ENCODE measurements at places on chromosomes 16 and 17.

DNA sequence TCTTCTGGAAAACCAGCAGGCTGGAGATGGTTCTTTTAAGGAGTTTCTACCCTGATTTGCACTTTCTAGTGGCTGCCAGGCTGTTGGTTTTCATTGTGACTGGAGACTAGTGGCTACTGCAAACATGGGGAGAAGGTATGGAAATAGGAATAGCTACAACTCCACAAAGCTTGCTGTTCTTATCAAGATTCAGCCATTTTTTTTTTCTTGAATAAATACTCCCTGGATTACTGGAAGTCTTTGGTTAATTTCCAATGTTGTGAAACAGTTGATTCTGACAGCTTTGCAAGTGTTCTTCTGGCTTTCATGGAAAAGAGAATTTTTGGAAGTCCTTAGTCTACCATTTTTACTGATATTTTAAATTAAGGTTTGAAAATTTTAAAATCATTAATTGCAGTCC lies 277.7 kb downstream of the HS3ST3A1 start:
- DNase-seq = no peak

- no peak for DNase-seq
Observed at GRCh38 chr17:80474961-80475909, 1.2 kb downstream of the NPTX1 start.

- DNase-seq = no peak
Observed at GRCh38 chr17:40470932-40471828, 27.9 kb downstream of the IGFBP4 start.

- DNase-seq = no peak
Observed at GRCh38 chr17:11302401-11303186, 61.6 kb downstream of the SHISA6 start.

- no peak for DNase-seq
Observed at GRCh38 chr17:37546302-37546701, 56.6 kb downstream of the DUSP14 start.

GRCh38 chr16:23929856-23930255 lies 94.1 kb downstream of the PRKCB start:
- no peak for DNase-seq

GRCh38 chr17:61794792-61795191 lies 68.5 kb downstream of the BRIP1 start:
- DNase-seq = no peak

GRCh38 chr16:29962344-29962994 lies 590 bp downstream of the TMEM219 start:
- no peak for DNase-seq

DNA sequence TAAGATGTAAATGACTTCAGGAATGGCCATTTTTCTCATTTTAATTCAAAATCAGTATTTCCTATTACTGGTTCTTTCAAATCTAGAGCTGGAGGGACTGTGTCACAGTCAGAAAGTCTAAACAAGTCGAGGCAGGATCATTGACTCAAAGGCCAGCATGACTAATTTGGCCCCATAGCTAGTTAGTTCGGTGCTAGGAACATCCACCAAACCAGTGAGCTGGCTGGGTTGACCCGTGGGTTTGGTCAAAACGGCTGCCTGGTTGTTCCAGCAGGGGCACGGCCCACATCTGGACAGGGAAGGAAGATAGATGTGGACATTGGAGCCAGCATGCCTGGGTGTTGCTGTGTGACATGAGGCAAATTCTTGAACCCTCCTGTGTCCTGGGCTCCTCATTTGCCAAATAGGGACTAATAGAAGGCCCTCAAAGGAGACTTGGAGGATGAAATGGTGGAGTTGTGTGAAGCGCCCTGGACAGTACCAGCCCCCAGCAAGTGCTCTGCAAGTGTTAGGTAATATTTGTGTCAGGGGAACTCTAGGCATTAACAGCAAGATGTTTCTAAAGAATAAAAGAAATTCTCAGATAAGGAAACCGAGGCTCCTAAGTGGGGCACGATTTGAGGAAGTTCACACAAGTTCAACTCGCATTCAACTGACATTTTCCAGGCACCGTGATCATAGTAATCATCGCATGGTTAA lies 46.2 kb downstream of the MEOX1 start:
- DNase-seq = no peak

- peak; percentile 43 for DNase-seq
Observed at GRCh38 chr17:60169921-60170817, 20.4 kb downstream of the CA4 start.

DNA sequence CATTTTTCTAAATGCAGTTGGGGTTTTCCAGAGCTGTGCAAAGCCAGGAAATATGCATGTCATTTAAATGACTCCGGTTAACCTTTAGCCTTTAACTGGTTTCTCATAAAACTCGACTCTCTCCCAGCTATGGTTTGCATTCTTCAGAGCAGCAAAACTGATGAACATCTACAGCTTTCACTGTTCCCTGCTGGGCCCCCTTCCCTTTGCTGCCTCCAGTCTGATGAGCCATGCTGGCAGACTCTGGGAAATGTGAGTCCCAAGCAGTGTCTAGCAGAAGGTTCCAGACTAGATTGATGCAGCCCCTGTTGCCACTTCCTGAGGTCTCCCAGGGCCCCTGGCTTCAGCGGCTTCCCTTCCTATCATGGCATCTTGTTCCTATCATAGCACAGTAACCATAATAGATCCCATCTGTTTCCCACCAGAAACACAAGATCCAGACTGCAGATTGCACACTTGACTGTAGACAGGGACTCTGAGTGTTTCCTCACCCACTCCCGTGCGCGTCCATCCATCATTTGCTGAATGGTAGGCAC lies 135.4 kb downstream of the CLEC16A start:
- DNase-seq = no peak

- DNase-seq = no peak
Observed at GRCh38 chr16:83925095-83925905, 26.4 kb downstream of the MLYCD start.

DNA sequence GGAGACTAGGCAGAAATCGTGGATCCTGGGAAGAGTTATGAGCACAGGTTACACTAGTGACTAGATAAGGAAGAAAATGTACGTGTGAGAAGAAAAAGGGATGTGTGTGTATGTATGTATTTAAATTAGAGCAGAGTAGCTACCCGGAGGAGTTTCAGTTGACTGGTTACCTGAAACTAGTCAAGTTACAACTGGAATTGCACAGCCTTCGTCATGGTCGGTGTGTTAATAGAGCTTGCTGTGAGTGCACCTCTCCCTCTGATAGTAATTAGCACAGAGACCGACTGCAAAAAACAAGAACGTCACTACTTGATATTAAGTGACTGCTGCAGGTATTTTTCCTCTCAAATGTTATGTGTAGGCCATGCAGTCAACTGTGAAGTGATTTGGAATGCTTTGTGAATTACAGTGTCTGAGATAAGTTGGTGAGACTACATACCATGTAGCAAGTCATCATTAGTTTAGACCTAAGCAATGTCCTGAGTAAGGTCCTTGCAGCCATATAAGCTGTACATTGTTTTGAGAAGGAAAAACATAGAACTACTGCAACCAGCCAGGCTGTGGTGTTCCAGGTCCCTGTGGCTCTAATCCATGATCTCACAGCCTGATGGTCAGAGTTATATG lies 95.7 kb downstream of the WNT3 start:
- DNase-seq = no peak

GRCh38 chr16:30951750-30952149 lies 2.9 kb downstream of the ORAI3 start:
- DNase-seq = no peak

- no peak for DNase-seq
Observed at GRCh38 chr16:84985079-84986065, 26.0 kb downstream of the ZDHHC7 start.

DNA sequence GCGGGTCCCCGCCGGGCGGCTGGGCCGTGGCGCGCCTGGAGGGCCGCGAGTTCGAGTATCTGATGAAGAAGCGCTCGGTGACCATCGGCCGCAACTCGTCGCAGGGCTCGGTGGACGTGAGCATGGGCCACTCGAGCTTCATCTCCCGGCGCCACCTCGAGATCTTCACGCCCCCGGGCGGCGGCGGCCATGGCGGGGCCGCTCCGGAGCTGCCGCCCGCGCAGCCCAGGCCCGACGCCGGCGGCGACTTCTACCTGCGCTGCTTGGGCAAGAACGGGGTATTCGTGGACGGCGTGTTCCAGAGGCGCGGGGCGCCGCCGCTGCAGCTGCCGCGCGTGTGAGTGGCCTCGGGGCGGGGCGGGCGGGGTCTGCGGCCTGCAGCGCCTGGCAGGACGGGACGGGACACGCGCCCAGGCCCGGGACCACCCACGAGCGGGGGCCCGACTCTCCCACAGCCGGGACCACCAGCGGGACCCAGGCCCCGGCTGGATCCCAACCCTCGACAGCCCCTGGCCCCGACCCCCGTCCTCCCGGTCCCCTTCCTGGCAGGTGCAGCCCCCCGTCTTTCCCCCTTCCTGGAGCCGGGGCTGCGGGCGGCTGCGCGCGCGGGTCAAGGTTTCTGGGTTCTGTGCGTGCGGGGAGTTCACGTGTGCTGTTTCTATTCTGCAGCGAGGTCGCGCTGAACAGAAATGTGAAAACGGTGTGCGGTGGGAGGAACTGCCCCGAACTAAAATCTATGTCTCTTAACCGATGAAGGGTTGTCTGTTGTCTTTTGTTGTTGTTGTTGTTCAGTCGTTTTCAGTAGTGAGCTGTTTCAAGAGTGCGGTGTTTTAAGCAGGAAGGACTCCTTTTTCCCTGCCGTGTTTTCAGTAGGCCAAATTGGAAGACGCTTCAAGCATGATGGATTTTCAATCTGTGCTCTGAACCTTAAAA lies 705 bp downstream of the FOXK2 start:
- peak; percentile 42 for DNase-seq

- DNase-seq = peak; percentile 61
Observed at GRCh38 chr17:78708510-78708973, 73.5 kb downstream of the CYTH1 start.

- no peak for DNase-seq
Observed at GRCh38 chr17:44906763-44907728, 7.8 kb upstream of the EFTUD2 start.

DNA sequence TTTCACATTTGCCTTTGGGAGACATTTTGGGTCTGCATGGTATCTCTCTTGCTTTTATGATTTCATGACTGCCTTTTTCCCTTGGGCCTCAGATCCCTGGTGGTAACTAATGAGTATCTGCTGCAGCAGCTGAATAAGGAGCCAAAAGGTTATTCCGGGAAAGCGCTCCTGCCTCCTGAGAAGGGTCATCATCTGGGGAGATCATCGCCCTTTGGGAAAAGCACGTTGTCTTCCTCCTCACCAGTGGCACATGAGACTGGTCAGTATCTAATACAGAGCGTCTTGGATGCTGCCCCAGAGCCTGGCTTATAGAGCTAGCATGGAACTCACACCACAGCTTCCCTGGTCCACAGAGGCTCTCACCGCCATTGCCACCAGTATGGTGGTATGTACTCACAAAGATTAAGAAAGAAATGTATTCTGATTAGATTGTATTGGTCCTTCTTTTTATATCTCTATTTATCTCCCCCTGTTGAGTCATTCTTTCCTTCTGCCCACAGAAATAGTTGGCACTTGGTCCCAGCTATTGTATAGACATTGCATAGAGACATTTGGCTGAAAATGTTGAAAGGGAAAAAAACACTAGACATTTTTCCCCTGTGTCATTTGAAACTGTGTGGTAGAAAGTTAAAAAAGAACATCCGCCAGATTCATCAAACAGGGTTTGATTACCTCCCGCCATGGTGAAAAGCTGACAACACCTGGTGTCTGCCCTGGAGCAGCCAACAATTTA lies 8.4 kb downstream of the TPPP3 start:
- no peak for DNase-seq

DNA sequence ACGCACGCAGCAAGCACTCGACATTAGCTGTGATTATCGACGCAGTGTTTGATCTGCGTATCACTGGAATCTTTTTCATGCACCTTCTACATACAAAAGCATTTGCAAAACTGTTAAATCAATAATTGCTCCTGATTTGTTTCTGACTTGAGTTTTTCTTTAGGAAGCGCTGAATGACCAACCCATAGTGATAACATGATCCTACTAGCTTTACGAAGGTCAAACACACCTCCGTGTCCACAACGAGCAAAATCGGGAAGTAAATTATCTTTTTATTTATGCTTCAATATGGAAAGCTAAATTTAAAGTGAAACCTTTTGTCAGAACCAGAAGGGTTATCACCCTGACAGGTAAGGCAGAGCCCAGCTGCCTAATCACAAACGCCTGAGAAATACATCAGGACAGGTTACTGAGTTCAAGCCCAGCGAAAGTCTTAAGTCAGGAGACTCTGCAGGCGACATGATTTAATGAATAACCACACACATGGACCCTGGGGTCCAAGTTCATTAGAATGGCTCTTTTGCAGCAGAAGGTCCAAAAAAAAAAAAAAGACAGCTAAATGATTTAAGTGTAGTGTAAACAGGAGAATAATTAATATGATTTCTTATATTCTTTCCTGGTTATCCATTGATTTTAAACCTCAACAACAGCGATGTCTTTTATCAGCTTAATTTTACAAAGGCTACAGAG lies 104.2 kb downstream of the ADCY9 start:
- DNase-seq = no peak

DNA sequence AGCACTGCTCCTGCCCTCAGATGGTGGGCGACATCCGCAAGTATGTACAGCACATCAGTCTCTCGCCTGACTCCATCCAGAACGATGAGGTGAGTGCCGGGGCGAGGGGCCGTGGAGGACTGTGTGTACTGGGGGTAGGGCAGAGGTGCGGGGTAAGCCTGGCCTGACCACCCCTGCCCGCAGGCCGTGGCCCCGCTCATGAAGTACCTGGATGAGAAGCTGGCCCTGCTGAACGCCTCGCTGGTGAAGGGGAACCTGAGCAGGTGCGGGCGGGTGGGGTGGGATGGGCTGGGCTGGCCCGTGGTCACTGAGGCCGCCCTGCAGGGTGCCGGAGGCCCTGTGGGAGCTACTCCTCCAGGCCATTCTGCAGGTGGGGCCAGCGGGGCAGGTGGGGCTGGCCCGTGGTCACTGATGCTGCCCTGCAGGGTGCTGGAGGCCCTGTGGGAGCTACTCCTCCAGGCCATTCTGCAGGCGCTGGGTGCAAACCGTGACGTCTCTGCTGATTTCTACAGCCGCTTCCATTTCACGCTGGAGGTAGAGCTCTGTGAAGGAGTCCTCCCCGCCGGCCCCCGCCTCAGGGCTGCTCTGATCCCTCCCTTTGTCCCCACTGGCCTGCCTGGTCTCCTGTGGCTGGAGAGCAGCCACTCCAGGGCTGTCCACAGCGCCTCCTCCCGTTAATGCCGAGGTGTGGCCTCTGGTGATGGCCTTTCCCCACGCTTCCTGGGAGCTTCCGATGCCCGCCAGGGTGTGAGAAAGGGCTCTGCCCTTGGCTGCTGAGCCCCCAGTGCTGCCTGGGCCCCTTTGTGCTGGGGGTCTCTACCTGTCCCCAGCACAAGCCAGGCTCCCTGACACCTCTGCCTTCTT lies 5.0 kb downstream of the TSR3 start:
- no peak for DNase-seq

- DNase-seq = no peak
Observed at GRCh38 chr17:4364622-4365041, 1.8 kb downstream of the UBE2G1 start.

GRCh38 chr17:8159032-8159400 lies 3.7 kb downstream of the VAMP2 start:
- DNase-seq = no peak
